NCI-H1694 (cell line): ENCODE measurements at places on chromosomes 1 and 21.

DNA sequence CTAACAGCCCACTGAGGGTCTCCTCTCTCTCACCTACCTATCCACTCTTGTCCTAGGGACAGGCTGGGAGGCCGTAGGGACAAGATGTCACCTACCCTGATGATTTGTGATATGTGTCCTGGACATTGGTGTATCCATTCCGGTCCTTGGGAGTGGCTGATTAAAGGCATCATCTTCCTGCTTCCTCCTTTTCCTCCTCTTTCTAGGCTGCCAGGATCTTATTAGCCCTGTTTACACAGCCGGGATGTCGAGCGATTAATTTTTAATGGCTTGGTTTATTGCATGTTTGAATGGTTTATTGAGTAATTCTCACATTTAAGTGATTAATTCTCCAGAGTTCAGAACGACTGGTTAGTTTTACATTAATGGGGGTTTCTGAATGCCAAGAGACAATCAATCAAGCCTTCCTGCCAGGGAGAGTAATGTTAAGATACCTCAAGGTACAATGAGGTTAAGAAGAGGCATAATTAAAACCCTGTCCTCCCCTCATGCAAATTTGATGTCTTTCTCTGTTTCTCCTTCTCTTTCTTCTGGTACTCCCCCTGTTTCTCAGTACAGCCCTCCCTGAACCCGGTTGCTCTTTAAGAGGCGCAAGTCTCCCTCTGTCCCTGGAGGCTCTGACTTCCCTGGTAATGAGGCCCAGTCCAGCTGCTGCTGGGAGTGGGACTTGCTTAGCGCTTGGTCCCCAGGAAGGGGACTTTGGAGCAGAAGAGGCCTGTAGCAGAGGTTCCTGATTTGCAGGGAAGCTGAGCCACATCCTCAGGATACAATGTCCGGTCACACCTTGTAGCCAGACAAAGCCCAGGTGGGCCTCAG, 50.9 kb downstream of the ACTL8 start:
- DNase-seq: no peak

DNA sequence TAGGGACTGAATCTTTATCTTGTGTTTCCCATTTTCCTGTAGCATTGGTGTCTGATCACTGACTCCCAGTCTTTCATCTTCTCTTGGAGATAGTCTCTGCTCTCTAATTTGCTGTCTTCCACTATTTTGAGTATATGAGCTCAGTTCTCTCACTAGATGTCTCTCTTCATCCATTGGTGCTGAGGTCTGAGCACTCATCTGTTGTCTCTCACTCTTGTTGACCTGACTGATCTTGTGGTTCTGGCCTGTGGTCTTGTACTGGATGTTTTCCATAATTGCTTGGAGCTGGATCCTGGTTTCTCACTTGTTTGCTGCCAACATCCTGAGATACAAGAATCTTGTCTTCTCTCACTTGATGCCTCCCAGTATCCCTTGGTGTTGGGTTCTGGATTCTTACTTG, 25.1 kb upstream of the S100A11 start:
- DNase-seq: no peak

DNA sequence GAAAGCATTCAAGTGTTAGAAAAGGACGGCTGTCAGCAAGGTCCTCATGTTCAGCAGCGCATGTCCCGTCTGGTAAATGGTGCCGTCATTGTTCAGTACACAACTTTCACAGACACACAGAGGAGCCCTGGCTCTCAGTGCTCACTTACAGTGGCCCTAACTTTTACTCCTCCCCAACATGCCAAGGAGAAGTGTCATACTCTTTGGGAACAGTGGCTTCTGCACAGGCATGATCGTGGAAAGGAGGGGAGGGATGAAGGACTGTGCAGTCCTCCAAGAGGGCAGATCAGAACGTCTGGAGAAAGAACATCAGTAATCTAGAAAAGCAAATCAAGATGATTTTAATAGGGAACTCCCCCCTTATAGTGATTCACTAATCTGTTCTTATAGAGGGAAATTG, 3.8 kb upstream of the GRHL3 start:
- DNase-seq: no peak

DNA sequence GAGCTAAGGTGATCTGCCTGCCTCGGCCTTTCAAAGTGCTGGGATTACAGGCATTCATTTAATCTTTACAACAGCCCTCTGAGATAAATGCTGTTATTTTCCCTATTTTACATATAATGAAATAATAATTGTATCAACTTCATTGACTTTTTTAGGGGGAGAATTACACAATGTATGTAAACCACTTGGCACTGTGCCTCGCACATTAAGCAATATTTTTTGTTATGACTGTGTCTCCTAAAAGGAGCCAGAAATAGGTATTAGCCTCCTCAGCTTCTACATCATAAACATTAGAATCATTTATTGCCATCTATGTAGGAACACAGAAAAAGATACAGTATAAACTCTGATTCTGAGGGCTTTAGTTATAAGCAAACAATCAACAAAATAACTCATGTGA, 1.1 kb upstream of the DNAJC28 start:
- DNase-seq: no peak

DNA sequence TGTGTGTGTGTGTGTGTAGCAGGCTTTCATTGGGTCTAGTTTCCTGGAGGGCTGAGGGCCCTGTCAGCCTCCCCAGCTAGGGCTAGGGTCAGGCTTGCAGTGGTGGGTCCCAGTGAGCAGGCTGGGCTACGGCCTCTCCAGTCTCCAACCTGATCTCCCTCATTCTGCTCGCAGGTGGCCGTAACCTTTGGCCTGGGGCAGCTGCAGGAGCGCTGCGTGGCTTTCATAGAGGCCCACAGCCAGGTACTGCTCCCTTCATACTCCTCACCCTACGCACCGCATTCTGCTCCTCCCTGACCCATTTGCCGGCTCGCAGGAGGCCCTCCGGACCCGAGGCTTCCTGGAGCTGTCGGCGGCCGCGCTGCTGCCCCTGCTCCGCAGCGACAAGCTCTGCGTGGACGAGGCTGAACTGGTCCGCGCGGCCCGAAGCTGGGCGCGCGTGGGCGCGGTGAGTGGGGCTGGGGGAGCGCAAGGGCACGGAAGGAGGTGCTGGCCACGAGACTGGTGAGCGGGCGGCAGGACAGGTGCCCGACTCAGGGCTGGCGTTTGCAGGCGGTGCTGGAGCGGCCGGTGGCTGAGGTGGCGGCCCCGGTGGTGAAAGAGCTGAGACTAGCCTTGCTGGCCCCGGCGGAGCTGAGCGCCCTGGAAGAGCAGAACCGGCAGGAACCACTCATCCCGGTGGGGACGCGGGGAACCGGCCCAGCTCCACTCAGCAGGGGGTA, 4.7 kb downstream of the BTBD19 start:
- DNase-seq: no peak

DNA sequence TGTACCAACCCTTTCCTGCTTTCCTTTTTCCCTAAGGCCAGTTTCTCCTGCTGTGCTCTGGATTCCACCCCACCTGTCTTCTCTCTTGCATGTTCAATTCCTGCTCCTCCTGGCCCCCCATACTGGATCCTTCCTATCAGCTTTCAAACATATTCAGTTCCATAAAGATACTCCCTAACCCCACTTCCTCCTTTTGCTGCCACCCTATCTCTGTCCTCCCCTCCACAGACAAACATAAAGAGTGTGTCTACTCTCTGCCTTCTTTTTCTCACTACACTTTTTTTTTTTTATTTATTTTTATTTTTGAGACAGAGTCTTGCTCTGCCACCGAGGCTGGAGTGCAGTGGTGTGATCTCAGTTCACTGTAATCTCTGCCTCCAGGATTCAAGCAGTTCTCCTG, 16.9 kb upstream of the RPF1 start:
- DNase-seq: no peak

- no peak for DNase-seq
Measured at GRCh38 chr21:27406300-27407009, 439.6 kb upstream of the ADAMTS5 start.

GRCh38 chr1:112686835-112687234, 12.4 kb downstream of the MOV10 start:
- DNase-seq: no peak

DNA sequence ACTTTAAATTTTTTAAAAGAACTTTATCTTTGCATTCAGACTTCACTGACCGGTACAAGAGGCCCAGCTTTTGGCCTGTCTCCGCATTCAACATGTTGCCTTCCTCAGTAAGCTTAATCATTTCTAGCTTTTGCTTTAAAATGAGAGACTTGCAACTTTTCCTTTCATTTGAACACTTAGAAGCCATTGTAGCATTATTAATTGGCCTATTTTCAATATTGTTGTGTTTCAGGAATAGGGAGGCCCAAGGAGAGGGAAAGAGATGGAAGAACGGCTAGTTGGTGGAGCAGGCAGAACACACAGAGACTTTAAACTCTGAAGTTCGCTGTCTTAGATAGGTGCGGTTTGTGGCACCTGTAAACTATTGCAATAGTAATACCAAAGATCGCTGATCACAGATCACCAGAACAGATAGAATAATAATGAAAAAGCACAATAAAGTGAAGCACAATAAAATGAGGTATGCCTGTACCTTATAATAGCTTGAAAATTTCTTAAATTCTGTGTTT, 31.4 kb downstream of the RABGAP1L start:
- DNase-seq: no peak

- DNase-seq: no peak
Measured at GRCh38 chr1:37089750-37090149, 55.4 kb upstream of the GRIK3 start.
